A673 (cell line): ENCODE measurements at places on chromosomes 11 and 22. TPM values are rescaled to one million over a fixed set of nuclear protein-coding genes. Genes with fewer than 3 reads are reported as not detected.

Gene GAB4
- total RNA-seq = not detected in 2 replicates

Gene OR51I1
- total RNA-seq = not detected in 2 replicates

Gene ARRB1
- 37.8 and 62.0 TPM in 2 replicates for total RNA-seq

GRCh38 chr11:128645968-128646367 lies 47.9 kb upstream of the FLI1 start:
- DNase-seq = no peak
- H3K4me3 ChIP-seq = no peak overlapping the region

DNA sequence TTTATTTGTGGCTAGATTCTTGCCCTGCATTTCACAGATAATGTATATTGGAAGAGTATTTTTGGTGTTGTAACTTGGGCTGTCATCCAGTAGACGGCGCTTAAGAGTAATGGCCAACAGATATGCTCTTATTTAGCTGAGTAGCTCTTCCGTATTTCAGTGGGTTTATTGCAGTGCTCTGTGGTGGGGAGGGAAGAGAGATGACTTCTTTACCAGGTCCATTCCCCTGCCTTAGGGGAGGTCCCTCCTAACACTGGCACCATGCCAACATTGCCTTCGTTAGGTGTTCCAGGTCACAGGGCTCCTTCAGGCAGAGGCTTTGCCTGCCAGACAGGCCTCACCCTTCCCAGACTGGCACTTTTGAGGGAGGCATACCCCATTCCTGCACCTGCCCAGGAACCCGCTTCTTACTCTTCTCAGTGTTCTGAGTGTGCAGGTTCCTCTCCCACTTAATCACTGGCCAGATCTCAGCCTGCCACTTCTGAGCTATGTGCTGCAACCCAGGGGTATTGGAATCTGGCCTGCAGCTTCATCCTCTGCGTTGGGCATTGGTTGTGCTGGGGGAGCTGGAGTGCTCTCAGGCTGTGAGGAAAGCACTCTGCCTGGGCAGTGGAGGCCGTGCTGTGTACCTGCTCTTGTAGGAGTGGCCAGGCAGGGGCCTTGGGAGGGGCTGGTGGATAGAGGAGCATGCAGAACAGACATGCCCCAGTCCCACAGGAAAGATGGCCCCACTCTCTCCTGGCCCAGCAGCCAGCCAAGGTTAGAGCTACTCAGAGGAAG lies 29.4 kb upstream of the SLN start:
- H3K4me1 ChIP-seq = no peaks in the 10 kb centered on the region
- H3K4me3 ChIP-seq = no peak overlapping the region
- peaks cover 2% of the 10 kb centered on the region for H3K27me3 ChIP-seq
- no peaks in the 10 kb centered on the region for H3K36me3 ChIP-seq
- H3K27ac ChIP-seq = no peak overlapping the region

DNA sequence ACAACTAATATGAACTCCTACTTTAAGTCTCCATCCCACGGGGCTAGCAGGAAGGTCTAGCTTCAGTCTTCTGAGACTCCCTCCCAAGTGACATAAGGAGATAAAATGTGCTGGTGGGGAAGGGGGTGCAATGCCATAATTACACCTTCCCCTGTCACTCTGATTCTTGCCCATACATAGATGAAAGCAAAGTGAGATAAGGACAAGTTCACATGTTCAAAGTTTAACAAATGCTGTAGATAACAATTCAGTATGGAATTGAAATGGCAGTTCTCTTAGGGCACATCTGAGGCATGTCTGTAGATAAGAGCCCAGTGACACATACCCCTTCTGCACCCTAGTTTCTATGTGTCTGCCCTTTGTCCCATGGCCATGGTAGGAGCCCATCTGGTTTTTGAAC lies 38.2 kb upstream of the PANX1 start:
- H3K27me3 ChIP-seq = peaks cover 14% of the 10 kb centered on the region
- H3K4me1 ChIP-seq = no peaks in the 10 kb centered on the region
- no peak overlapping the region for H3K4me3 ChIP-seq
- no peak for DNase-seq
- no peak overlapping the region for H3K27ac ChIP-seq
- no peaks in the 10 kb centered on the region for H3K36me3 ChIP-seq

Gene APLNR
- total RNA-seq = 0.66 and 0.67 TPM in 2 replicates

DNA sequence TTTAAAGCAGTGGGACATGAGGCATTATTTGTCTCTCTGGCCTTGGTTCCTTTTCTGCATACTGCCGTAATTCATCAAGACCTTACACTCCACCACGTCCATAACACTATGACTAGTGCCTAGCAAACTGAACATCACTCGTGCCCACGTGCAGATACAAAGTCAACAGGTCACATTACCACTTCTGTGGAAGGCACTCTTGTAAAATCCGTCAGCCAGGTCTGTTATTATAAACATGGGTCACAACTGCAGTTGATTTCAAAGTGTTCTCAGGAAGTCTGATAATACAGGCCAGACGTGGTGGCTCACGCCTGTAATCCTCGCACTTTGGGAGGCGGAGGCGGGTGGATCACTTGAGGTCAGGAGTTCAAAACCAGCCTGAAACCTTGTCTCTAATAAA lies 14.1 kb downstream of the VSIG10L2 start:
- peaks cover 5% of the 10 kb centered on the region for H3K4me1 ChIP-seq
- no peak overlapping the region for H3K27ac ChIP-seq
- no peak for DNase-seq
- no peaks in the 10 kb centered on the region for H3K36me3 ChIP-seq
- H3K4me3 ChIP-seq = no peak overlapping the region

Gene CAPN5
- 4.3 and 7.0 TPM in 2 replicates for total RNA-seq

DNA sequence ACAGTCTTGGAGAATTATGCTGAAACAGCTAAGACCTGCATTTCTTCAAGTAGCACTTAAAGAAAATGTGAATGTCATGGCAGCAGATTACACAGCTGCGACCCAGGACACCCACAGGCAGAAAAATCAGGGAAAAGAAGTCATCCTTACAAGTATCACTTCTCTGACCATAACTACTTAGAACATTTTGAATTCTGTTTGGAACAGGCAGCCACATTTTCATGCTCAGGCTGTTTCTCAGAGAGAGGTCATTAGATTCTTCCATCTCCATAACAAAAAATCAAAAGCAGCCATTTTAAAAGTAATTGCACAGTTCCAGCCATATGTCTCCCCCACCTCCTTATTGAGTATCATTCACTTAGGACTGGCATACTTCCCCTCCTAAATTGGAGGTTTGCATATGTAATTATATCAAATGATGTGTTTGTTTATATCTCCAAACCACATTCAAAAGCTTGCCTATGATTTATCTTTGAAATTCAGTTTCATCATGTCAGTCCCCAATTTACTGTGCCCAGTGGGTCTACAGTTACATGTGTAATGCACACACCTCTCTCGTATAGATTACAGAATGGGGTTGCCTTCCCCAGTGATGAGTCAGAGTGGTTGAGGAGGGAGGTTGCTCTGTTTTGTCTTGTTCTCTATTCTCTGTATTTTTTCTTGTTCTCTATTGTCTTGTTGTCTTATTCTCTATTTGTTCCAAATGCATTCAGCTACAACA lies 276.5 kb upstream of the MTNR1B start:
- no peak for DNase-seq
- no peaks in the 10 kb centered on the region for H3K4me1 ChIP-seq
- H3K36me3 ChIP-seq = no peaks in the 10 kb centered on the region
- no peak overlapping the region for H3K4me3 ChIP-seq
- no peaks in the 10 kb centered on the region for H3K27me3 ChIP-seq
- H3K27ac ChIP-seq = no peak overlapping the region

Gene MS4A3
- total RNA-seq = not detected in 2 replicates

DNA sequence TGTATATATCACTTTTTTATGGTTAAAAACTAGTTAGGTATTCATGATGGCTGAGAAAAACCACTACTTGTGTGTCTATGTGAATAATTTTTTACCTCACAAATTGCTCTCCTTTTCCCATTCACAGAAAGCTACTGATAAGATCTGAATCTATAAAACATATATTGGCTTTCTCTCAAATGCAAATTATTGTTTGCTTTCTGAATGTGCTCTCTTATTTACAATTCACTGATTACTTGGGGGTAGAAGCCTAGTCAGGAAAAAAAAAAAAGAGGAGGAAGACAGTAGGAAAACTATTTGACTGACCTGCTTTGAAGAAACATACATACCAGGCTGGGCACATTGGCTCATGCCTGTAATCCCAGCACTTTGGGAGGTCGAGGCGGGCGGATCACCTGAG lies 20.5 kb downstream of the PGM2L1 start:
- DNase-seq = no peak
- H3K4me1 ChIP-seq = no peaks in the 10 kb centered on the region
- no peaks in the 10 kb centered on the region for H3K27me3 ChIP-seq

- H3K27me3 ChIP-seq = no peaks in the 10 kb centered on the region
- no peak overlapping the region for H3K27ac ChIP-seq
- H3K4me3 ChIP-seq = peak overlapping the region; percentile 74
- no peaks in the 10 kb centered on the region for H3K36me3 ChIP-seq
- H3K4me1 ChIP-seq = peaks cover 59% of the 10 kb centered on the region
- DNase-seq = no peak
These were observed 2.8 kb upstream of the BARX2 start for GRCh38 chr11:129372609-129373488.

- no peaks in the 10 kb centered on the region for H3K27me3 ChIP-seq
- H3K27ac ChIP-seq = no peak overlapping the region
- no peaks in the 10 kb centered on the region for H3K4me1 ChIP-seq
- no peaks in the 10 kb centered on the region for H3K36me3 ChIP-seq
These were observed 37.2 kb downstream of the TRMU start for GRCh38 chr22:46372686-46373085.

DNA sequence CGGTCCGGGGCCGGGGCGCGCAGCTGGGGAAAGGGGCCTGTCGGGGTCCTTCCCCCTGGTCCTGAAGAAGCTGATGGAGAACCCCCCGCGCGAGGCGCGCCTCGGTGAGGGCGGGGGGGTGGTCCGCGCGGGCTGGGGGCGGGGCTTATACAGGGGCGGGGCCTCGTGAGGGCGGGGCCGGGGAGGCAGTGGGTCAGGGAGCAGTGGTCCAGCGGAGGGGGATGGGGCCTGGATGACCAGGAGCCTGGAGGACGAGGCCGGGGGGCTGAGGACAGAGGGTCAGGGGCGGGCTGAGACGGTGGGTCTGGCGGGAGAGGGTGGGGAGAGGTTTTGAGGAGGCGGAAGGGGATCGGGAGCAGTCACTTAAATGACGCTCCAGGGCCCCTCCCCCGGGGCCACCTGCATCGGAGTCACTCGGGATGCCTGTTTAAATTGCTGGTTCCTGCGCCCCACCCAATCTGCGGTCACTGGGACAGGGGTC lies 396 bp downstream of the TEF start:
- H3K27me3 ChIP-seq = no peaks in the 10 kb centered on the region
- peak overlapping the region; percentile 77 for H3K4me3 ChIP-seq
- no peaks in the 10 kb centered on the region for H3K36me3 ChIP-seq

Gene GAS2
- 1.8 and 3.0 TPM in 2 replicates for total RNA-seq

DNA sequence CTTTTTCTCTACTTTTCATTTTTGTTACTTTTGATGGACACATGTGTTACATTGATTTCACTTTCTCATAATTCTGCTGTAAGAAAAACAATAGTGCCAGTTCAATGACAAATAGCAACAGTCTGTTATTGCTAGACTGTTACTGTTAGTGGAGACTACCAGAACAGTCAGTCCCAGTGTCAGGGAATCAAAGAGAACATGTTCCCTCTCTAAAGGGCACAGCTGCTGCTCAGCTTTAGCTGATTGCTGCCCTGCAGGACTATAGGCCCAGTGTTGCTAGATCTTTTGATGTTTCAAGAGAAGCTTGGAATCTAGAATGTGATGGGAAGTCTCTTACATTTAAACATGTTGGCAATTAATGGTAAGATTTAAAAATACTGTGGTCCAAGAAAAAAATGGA lies 3.4 kb downstream of the BIRC3 start:
- H3K36me3 ChIP-seq = no peaks in the 10 kb centered on the region
- H3K27me3 ChIP-seq = no peaks in the 10 kb centered on the region
- H3K4me1 ChIP-seq = peaks cover 10% of the 10 kb centered on the region
- no peak overlapping the region for H3K27ac ChIP-seq
- DNase-seq = no peak
- no peak overlapping the region for H3K4me3 ChIP-seq

- DNase-seq = no peak
- H3K36me3 ChIP-seq = no peaks in the 10 kb centered on the region
- no peaks in the 10 kb centered on the region for H3K4me1 ChIP-seq
- no peak overlapping the region for H3K4me3 ChIP-seq
These were observed 5.5 kb downstream of the UNC93B1 start for GRCh38 chr11:67998150-67999045.

DNA sequence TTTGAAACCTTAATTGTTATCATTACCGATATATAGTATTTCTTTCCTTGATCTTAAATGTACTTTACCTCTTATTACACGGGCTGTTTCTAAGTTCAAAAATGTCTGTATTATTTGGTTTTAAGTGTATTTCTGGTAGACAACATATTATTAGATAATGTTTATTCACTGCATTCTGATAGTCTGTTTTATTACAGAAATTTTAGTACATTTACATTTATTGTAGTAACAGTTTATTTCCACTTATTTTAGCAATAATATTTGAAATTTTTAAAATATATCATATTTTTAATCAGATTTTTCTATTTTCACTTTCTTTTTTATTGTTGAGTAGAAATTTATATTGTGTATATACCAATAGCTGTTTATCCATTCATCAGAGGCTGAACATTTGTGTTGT lies 1195.2 kb downstream of the TBC1D22A start:
- no peak overlapping the region for H3K4me3 ChIP-seq
- no peaks in the 10 kb centered on the region for H3K4me1 ChIP-seq
- no peaks in the 10 kb centered on the region for H3K36me3 ChIP-seq
- DNase-seq = no peak
- H3K27me3 ChIP-seq = peaks cover 11% of the 10 kb centered on the region

GRCh38 chr11:29452146-29452545 lies 564.7 kb downstream of the KCNA4 start:
- H3K4me3 ChIP-seq = no peak overlapping the region
- H3K27ac ChIP-seq = no peak overlapping the region
- H3K36me3 ChIP-seq = no peaks in the 10 kb centered on the region
- peaks cover 5% of the 10 kb centered on the region for H3K27me3 ChIP-seq

- no peaks in the 10 kb centered on the region for H3K4me1 ChIP-seq
- H3K27ac ChIP-seq = peak overlapping the region; percentile 31
- DNase-seq = peak; percentile 74
- peak overlapping the region; percentile 25 for H3K4me3 ChIP-seq
- no peaks in the 10 kb centered on the region for H3K36me3 ChIP-seq
These were observed 28.1 kb upstream of the CHORDC1 start for GRCh38 chr11:90250970-90251369.

GRCh38 chr22:30782613-30783012 lies 87.9 kb downstream of the OSBP2 start:
- no peaks in the 10 kb centered on the region for H3K27me3 ChIP-seq
- no peak overlapping the region for H3K4me3 ChIP-seq
- no peak for DNase-seq
- H3K36me3 ChIP-seq = no peaks in the 10 kb centered on the region

Gene CCDC157
- 5.7 and 6.0 TPM in 2 replicates for total RNA-seq

- H3K4me1 ChIP-seq = no peaks in the 10 kb centered on the region
- no peaks in the 10 kb centered on the region for H3K36me3 ChIP-seq
- no peak overlapping the region for H3K4me3 ChIP-seq
- DNase-seq = no peak
- no peak overlapping the region for H3K27ac ChIP-seq
These were observed 82.3 kb downstream of the C11orf91 start for GRCh38 chr11:33618351-33618710.
